Keratinocyte (primary cell): ENCODE measurements at places on chromosomes 4 and X. TPM values are rescaled to one million over a fixed set of nuclear protein-coding genes. Genes with fewer than 3 reads are reported as not detected.

AKAP4 gene
- not detected in 3 replicates for polyA plus RNA-seq

NKAP gene
- polyA plus RNA-seq: 2.3 to 4.6 TPM (median 3.1 TPM) in 3 replicates

TRMT2B gene
- 7.4 to 15.4 TPM (median 12.1 TPM) in 3 replicates for polyA plus RNA-seq

GPR119 gene
- not detected in 3 replicates for polyA plus RNA-seq

USP17L15 gene
- polyA plus RNA-seq: not detected in 3 replicates

FGFRL1 gene
- 2.8 to 8.1 TPM (median 4.9 TPM) in 3 replicates for polyA plus RNA-seq

BST1 gene
- polyA plus RNA-seq: 0.58 to 1.2 TPM (median 1.1 TPM) in 3 replicates

SUPT20HL2 gene
- not detected in 3 replicates for polyA plus RNA-seq

UXT gene
- 87.4 to 102 TPM (median 93.1 TPM) in 3 replicates for polyA plus RNA-seq

BLOC1S4 gene
- polyA plus RNA-seq: 11.2 to 13.6 TPM (median 11.7 TPM) in 3 replicates

F8A2 gene
- not detected in 3 replicates for polyA plus RNA-seq

TMEM192 gene
- polyA plus RNA-seq: 25.3 to 32.7 TPM (median 29.9 TPM) in 3 replicates

SCRG1 gene
- polyA plus RNA-seq: not detected in 3 replicates

GAGE13 gene
- not detected in 3 replicates for polyA plus RNA-seq

USP17L26 gene
- not detected in 3 replicates for polyA plus RNA-seq

ADH7 gene
- polyA plus RNA-seq: 0.16 to 2.2 TPM (median 0.56 TPM) in 3 replicates

AMTN gene
- polyA plus RNA-seq: not detected in 3 replicates

ANOS1 gene
- 2.9 to 4.9 TPM (median 4.0 TPM) in 3 replicates for polyA plus RNA-seq

SLC34A2 gene
- polyA plus RNA-seq: not detected in 3 replicates

PRDM5 gene
- 2.2 to 3.6 TPM (median 2.3 TPM) in 3 replicates for polyA plus RNA-seq

HELT gene
- polyA plus RNA-seq: not detected in 3 replicates
